ENCODE measurements at places on chromosomes 1 and 21.

DNA sequence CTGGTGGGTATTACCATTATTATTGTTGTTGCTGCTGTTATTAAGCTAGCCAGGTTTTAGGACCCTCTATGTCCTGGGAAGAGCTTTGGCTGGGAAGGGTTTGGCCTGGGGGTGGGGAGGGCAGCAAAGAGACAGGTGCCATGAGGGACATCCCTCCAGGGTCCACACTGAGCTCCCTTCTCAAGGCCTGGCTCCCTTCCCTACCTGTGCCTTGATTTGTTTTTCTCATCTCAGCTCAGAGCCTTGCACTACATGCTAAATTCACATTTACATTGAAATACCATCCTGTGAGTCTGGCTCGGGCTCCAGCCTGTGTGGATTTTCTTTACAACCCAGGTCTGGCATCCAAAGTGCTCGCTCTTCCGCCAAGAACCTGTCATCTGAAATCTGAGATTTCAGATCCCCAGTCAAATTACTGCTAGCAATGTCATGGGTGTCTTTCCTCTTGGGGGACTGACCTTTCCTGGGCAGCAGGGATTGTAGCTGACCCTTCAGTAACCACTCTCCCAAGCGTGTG lies 536.3 kb downstream of the PTPRU start:
- DNase-seq, result no peak

- no peak for DNase-seq
Observed at GRCh38 chr1:247338723-247339275, 7.1 kb upstream of the ZNF496 start.

DNA sequence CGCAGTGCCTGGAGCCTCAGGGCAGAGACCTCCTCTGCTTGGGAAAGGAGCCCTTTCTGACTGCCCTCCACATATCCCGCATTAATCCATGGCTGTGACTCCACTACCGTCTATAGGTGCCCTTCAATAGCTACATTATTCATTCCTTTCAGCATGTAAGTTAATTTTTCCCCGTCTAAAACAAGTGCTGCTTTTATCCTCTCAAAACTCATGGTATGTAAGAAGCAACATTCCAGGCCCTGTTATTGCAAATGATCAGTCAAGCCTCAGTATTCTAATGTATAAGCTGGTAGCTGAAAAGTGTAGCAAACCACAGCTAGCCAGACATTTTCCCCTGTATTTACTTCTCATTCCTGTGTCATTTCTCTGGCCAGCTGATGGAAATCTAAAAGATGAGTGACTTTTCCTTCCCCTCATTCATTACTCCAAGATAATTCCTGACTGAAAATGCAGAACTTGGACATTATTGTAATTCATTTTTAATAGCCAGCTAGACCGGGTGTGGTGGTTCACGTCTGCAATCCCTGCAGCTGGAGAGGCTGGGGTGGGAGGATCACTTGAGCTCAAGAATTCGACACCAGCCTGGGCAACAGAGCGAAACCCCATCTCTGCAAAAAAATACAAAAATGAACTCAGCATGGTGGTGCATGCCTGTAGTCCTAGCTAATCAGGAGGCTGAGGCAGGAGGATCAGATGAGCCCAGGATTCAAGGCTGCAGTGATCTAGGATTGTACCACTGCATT lies 88.5 kb upstream of the SOD1 start:
- no peak for DNase-seq

GRCh38 chr1:10724511-10724910 lies 71.9 kb downstream of the CASZ1 start:
- DNase-seq, result no peak

DNA sequence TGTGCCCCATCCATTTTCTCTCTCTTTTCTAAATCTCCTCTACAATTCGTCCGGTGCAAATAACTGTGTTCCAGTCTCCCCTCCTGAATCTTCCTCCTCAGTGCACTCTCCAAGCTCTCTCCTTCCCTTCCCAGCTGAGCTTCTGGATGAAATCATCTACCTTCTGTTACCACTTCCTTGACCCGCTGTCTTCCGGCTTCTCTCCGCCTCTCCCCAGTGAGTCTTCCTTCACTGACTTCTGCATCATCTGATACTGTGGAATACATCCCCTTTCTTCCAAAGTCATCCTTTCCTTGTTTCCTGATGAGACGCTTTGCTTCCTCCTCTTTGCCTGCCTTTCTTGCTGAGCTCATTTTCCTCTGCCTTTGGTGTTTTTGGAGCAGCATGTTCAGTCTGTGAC lies 96.9 kb downstream of the MAB21L3 start:
- DNase-seq, result no peak

DNA sequence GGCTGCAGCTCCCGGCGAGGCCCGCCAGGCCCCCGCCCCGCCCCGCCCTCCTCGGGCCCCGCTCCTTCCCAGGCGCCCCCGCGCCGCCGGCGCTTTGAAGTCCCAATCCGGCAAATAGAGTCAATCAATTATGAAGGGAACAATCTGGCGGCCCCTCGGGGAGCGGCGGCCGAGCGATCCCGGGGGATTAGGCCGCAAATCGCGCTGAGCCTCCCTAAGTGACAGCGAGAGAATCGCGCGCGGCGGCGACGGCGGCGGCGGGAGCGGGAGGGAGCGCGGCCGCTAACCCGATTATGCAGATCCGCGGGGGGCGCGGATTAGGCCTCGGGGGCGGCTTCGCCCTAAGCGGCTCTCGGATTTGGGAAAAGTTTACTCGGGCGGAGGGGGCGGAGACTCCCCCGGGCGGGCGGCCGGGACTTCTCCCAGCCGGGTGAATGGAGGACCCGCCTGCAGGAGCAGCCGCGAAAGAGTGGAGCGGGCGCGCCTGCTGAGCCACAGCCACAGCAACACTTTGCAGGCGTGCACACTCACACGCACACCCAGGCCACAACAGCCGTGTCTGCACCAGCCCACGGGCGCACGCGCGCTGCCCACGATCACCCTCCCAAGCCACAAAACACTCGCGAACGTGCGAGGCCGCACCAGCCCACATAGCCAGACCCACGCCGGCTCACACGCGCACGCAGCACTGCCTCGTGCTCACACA lies 23.0 kb upstream of the DMBX1 start:
- peak; percentile 33 for DNase-seq

DNA sequence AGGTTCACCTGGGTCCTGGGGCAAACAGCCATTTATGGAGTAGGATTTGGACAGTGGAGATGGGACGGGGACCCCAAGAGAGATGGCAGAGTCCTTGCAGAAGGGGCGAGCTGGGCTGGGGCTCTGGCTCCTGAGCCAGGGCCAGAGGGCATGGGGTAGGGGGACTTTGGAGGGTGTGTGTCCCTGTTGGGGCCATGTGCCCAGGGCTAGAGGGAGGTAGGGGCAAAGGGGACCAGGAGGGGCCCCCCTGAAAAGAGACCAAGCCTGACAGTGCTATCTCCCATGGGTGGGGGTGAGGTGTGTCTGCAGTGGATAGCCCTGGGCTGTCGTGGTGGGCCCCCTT lies 92.3 kb downstream of the TRIM11 start:
- DNase-seq, result no peak

DNA sequence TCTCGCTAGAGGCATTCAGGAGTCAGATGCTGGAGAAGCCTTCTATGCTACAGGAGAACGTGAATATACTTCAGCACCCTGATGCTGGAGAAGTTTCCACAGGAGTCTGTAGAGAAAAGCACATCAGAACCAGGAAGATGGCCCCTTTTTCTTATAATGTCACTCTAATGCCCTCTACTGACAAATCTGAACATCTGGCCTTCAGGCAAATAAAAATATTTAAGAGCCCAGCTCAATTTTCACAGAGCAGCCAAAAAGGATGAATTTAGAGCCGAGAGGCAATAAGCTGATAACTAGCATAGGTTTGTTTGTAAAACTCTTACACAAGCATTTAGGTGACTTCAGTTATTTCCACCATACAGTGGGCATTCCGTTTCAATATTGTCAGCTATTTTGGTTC lies 3.8 kb upstream of the RRP15 start:
- no peak for DNase-seq

DNA sequence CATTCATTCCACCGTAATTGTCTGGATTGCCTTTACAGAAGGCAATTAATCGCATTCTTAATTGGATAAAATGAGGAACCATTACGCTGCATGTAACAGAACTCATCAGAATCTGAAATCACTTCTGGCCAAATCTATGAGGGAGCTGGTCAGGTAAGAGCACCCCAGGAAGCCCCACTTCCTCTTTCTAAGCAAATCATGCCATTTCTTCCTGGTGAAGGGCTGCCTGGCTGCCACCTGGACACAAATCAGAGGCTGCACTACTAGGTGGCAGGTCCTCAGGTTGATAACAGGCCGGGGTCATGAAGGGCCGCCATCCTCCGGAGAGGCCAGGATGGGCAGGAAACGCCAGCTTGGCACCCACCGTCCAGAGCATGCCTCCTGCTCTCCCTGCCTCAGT lies 73.7 kb downstream of the CAPZB start:
- no peak for DNase-seq

GRCh38 chr1:91583326-91583755 lies 82.7 kb downstream of the CDC7 start:
- no peak for DNase-seq

DNA sequence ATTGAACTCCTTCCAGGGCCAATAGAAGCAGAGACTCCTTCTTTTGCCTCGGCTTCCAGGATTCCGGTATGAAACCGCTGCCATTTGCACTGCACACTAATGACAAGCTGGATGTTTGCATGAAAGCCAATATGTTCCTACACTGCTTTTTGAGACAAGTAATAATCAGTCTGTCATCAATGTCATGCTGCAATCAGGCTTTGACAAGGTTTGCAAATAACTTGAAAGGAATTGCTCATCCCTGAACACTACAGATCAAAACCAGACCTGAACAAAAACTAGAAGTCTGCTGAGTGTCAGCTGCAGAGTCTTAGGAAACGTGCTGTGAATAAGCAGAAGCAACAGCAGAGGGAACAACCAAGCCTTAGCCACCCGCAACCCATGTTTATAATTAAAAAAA lies 720.7 kb upstream of the CXADR start:
- no peak for DNase-seq

DNA sequence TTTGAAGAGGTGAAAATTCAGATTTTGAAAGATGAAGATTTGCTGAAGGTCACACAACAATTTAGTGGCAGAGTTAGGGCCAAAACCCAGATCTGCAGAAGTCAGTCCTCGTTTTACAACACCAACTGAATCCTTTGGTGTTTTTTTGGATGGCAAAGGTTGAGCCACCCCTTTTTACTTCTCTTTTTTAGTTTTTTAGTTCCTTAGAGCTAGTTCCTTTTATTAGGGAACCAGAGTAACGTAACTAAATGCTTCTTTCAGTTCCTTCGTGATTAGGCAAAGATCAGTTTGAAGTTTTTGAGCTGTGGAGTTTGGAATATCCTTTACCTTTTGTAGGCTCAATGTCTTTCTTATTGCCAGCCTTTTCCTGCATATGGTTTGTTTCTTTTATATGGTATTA lies 67.9 kb upstream of the ARID1A start:
- DNase-seq, result no peak

- DNase-seq, result no peak
Observed at GRCh38 chr1:153552335-153552734, 3.3 kb upstream of the S100A3 start.

- DNase-seq, result no peak
Observed at GRCh38 chr1:194024659-194025058, 838.2 kb upstream of the B3GALT2 start.

DNA sequence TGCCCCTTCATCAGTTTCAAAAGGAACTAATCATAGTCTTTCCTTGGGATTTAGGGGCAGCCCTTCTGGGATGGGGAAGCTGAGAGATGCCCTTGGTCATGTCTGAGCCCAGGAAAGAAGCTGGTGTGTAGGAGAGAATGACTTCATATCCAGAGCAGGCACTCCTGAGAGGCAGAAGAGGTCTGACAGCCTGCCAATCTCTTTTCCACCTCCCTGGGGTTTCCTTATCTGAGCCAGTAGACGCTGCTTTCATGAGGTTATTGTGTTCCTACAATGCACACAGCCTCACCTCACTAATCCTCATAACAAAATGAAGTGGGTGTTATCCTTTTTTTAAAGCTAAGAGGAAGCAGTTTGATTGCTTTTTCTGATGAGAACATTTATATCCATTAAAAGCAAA lies 14.1 kb downstream of the ROR1 start:
- DNase-seq, result no peak

DNA sequence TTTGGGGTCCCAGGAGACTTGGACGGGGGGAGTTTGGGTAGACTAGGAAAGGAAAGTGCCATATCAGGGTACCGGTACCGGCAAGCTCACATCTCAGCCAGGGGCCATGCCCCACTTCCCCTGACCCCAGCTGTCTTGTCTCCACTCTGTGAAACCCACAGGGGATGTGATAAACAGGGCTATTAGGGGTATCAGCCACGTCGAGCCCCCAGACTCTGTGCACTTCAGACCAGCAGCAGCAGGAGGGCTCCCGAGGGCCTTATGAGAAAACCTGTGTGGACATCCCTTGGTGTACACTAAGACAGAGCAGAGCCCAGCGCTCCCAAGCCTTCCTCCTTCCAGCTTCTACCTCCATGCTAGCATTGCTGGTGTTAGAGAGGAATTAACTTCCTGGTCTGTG lies 46.3 kb downstream of the TNNT2 start:
- DNase-seq, result no peak

- no peak for DNase-seq
Observed at GRCh38 chr1:30928171-30928570, 19.6 kb upstream of the SDC3 start.

GRCh38 chr1:8821084-8821483 lies 3.6 kb upstream of the RERE start:
- no peak for DNase-seq

GRCh38 chr1:32763221-32763620 lies 53.9 kb downstream of the YARS1 start:
- no peak for DNase-seq

DNA sequence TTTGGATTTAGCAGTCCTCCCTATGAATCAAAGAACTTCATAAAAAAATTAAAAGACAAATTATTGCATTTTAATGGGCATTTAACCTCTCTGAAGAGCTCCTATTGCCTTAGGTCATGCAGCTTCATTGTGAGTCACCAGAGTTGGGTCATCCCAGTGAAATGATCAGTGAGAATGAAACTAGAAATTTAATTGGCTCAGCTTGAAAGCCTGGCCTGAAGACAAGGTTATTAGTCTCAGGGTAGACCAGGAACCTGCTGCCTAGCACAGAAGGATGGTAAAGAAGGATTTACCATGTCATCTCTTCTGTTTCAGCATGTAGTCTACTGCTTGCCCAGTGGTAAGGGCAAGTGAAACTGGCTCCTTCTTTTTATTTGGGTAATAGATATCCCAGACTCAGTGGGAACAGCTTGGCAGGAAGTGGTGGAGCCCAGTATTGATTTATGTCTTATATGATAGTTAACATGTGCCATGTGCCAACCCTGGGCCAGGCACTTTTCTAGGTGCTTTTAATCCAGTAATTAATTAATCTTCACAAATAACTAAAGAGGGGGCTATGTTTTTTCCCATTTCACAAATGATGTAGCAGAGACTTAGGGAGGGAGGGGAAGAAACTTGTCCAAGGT lies 23.6 kb downstream of the LAMC2 start:
- DNase-seq, result no peak

All from activated CD4-positive, alpha-beta T cell treated with anti-CD3 and anti-CD28 coated beads, Interleukin-2, amount 50 U/mL, for 48 hours (primary cell).